Stimulated activated CD8-positive, alpha-beta memory T cell treated with anti-CD3 and anti-CD28 coated beads, Interleukin-7, amount 100 ng/mL, for 1 hour (primary cell): ENCODE measurements at places on chromosomes 3 and 15.

GRCh38 chr15:57671636-57672035 is 34.9 kb upstream of the POLR2M start:
- DNase-seq, result no peak

DNA sequence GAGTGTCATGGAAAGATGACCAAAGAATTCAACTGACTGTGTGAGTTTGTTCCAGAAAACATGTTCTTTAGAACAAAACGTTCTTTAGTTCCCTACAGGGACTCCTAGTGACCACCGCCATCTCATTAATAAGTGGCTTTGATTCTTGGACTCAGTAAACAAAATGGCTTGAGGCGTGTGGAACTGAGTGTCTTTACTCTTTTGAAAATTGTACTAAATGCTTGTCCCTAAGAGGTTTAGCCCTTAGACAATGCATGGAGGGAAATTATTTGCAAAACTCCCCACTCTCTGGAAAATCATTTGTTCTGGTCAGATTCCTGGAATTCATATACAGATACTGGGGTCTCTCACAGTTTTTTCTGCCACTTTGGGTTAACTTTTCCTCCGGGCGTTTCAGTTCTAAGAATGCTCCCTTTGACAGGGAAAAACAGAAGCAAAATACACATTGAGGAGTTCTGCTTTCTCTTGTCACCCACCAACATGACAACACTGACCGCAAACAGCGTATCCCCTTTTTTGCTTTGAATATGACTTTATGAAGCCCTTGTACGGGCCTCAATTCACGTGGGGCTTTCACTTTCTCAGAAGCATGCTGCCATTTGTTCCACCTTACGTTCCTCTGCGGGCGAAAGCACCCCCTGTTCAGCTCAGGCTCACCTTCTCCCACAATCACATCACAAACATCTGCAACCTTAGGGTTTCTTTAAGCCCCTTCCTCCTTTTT is 15.3 kb upstream of the NRROS start:
- DNase-seq, result no peak

DNA sequence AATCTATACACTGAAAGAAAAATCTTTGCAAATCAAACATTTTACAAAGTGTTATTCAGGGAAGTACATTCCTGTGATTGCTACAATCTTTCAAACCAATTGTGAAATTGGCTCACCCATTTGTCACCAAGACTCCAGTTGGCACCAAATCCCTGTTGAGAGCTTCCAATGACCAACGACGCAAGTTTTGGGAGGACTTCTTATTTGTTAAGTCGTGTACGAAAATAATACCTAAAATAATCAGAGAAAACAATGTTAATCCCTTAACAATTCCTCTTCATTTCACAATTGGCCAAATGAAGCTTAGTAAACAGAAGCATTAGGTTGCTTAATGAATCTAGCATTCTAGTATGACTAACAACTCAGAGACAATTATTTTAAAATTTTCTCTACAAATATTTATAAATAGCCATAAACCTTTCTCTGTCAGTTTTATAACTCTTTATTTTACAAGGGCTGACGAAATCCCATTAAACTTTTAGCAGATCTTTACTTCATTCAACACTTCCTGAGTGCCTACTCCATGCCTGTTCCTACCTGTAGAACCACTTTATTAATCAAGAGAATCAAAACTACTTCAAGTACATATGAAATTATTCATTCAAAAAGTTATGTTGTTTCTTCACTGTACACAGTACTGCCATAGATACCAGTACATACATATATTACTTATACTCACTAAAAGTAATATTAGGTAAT is 24.0 kb upstream of the HGD start:
- no peak for DNase-seq

DNA sequence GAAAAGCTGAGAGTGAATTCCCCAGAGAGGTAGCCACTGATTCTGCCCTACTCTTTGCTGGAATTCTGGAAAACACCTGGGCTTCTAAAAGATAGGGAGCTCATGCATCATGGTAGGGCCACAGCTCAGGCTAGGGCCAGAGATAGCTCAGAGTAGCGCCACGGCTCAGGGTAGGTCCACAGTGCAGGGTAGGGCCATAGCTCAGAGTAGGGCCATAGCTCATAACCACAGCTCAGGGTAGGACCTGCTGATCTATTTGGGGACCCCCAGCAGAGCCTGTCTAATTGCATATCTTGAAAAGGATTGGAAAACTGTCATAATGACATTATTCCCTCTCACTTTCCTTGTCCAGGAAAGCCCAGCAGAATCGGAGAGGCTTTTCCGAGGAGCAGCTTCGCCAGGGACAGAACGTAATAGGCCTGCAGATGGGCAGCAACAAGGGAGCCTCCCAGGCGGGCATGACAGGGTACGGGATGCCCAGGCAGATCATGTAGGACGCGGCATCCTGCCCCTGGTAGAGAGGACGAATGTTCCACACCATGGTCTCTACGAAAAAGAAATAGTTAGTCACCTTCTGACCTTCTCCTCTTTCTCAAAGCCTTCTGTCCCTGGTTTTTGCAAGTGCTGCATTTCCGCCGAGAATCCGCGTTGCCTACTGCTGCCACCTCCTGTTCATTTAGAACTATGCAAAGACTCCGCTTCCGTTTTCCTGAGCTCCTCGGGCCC is 14.5 kb downstream of the TAGLN3 start:
- DNase-seq, result peak; percentile 18

DNA sequence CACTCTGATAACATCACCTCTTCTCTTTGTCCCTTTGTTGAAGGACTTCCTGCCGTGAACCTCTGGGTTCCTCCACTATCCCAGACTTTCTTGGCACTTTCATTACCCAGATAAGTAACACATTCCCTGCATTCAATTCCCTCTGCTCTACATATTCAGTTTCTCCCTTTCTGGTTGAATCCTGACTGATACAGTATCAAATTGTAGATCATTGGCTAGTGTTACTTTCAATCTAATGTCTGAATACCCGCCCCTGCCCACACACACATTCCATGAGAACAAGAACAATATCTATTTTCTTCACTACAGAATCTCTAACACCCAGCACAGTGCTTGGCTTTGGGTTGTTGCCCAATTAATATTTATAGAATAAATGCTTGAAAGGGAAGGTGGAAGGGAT is 163.5 kb downstream of the ABHD5 start:
- DNase-seq, result no peak

DNA sequence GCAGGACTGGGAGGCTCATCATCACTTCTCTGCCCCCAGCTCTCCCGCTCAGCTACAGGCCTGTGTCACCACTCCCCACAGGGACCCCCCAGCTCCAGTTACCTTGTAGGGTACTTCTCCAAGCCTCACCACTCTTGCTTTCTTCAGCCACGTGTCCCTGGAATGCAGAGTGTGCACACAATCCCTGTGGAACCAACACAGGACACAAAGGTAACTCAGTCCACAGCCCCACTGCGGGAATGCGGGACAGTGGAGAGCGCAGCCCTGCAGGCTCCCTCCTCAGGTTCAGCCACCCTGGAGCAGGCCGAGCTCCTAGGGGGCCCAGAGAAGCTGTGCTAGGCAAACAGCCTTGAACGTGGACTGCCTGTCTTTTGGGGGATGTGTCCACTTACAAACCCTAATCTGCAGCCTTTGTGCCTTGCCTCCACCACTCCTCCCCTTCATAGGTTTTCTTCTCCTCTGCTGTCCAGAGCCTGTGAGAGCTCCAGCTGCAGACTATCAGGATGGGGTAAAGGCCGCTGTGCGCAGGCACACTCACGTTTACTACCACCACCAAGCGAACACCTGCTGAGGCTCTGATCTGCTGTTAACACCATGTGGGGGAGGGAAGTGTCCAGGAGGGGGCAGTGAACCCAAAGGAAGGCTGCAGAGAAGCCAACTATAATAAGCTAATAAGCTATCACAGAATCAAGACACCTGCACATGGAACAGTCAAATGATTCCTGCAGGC is 26.0 kb downstream of the XPC start:
- DNase-seq, result no peak

GRCh38 chr3:71129611-71130431 is 453.7 kb downstream of the FOXP1 start:
- no peak for DNase-seq

DNA sequence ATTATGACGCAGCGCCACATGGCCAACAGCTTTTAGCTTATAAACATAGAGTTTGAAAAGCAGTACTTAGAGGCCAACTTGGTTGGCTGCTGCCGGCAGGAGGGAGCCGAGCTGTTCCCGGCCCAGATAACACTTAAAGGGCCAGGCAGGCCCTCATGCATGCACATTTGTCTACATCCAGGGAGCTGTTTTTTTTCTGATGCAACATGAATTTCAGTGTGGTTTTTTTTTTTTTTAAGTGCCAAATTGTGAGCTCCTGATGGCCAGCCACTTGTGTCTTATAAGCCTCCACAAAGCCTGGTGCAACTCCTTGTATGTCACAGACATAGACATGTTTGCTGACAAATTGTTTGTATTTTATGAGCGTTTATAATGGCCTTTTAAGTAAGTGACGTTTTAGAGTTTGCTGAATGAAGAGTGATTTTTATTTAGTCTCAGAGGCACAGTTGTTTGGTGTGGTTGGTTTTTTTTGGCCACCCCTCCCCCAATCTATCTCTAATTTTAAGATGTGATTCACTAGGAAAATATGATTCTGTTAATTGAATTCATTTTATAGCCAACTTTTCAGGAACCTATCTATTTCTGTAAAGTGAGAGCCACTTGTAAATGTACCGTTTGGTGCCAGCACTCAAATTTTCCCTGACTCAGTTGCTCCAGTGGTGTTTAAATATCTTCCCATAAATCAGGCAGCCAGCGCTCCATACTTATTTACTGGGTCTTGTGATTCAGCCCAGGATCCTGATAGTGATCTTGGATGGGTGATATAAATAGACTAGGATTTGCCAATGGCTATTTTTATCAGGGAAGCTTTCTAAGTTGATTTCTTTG is 134.3 kb downstream of the VGLL4 start:
- no peak for DNase-seq

DNA sequence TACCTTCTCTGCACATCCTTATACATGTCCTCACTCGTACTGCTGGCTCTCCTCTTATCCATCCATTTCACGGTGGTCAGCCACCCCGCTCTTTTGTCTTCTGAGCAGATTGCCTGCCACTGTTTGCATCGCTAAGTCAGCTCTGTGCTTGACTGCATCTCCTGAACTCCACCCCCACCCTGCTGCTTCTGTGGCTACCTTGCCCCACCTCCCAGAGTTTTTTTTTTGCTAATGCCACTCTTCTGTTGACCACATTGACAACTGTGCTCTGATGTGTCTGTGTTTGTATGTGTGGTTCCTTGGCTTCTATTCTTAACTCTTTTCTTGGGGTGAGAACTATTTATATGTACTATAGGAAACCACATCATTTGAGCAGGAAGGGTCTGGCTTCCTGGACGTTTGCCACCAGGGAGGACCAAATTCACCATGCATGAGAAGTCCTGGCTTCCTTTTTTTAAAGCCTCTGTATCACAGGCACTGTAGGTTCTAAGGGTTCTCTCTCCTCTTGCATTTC is 12.8 kb upstream of the MTMR10 start:
- no peak for DNase-seq

DNA sequence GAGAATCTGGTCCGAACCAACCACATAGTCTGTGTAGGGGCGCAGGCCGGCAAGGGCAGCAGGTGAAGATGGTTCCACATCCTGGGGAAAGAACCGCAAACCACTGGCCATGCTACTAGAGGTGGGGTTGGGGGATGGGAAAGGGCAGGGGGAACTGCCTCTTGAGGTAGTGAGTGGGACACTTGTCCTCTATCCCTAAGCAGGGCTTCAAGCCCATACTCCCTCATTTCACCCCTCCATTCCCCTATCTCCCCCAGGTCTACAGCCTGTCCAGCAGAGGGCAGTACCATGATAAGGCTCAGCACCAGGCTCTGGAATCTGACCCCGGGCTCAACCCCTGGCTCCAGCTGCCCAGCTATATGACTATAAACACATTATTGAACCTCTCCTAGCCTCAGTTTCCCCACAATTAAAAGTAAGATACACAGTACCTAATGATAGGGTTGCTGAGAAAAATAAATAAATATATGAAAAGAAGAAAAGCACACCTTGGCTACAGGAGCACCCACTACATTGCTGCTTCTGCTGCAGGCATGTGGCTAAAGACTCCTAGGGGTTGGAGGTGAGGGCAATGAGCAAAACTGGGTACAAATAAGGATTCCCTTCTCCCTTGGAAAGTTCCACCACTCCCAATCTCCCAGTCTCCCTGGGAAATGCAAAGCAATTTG is 6.3 kb downstream of the GORASP1 start:
- no peak for DNase-seq

- no peak for DNase-seq
These were observed 1.1 kb downstream of the HEG1 start for GRCh38 chr3:125054449-125055329.
